ENCODE measurements at places on chromosomes 12 and 14. TPM values are rescaled to one million over a fixed set of nuclear protein-coding genes. Genes with fewer than 3 reads are reported as not detected.

The ZFHX2 gene
- 6.1 TPM for total RNA-seq

The TGM1 gene
- total RNA-seq, result 2.6 TPM

The STRN3 gene
- total RNA-seq, result 54.3 TPM

The KRT80 gene
- 0.26 TPM for total RNA-seq

The IKBIP gene
- 6.7 TPM for total RNA-seq

The NTF3 gene
- 1.6 TPM for total RNA-seq

The NUP107 gene
- total RNA-seq, result 33.2 TPM

The MAP1LC3B2 gene
- 0.75 TPM for total RNA-seq

- ATAC-seq, result no peak
Measured at GRCh38 chr12:22532317-22532716, 12.0 kb downstream of the C2CD5 start.

GRCh38 chr12:132510111-132510724, 20.3 kb downstream of the FBRSL1 start:
- no peak for ATAC-seq

DNA sequence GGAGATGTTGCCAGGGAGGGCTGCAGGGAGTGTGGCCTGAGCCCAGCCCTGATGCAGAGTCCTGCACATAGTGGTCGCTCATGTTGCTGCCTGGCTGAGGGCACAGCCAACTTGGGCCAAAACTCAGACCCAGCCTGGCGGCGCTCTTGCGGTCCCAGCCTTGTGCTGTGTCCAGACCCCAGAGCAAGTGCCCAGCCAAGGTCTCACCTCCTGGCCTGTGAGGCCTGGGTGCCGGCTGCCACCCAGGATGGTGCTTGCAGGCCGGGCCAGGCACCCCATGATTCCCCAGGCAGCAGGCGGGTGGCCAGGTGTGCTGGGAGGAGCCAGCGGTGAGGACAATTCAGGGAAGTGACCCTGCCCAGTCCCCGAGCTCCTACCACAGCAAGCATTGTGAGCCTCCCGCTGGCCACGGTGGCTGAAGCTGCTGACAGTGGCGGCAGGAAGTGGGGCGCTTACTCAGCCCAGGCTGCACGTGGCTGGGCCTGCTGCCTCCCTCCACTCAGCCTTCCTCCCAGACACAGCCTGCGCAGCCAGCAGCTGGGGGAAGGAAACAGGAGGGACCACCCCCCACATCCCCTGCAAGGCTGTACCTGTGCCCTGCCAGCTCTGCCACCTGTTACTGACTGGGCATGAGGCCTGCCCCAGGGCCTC, 17.7 kb upstream of the PGF start:
- ATAC-seq, result no peak

- no peak for ATAC-seq
Measured at GRCh38 chr14:37411079-37411735, 183.8 kb downstream of the FOXA1 start.

GRCh38 chr12:95351748-95352147, 122.2 kb upstream of the METAP2 start:
- no peak for ATAC-seq

DNA sequence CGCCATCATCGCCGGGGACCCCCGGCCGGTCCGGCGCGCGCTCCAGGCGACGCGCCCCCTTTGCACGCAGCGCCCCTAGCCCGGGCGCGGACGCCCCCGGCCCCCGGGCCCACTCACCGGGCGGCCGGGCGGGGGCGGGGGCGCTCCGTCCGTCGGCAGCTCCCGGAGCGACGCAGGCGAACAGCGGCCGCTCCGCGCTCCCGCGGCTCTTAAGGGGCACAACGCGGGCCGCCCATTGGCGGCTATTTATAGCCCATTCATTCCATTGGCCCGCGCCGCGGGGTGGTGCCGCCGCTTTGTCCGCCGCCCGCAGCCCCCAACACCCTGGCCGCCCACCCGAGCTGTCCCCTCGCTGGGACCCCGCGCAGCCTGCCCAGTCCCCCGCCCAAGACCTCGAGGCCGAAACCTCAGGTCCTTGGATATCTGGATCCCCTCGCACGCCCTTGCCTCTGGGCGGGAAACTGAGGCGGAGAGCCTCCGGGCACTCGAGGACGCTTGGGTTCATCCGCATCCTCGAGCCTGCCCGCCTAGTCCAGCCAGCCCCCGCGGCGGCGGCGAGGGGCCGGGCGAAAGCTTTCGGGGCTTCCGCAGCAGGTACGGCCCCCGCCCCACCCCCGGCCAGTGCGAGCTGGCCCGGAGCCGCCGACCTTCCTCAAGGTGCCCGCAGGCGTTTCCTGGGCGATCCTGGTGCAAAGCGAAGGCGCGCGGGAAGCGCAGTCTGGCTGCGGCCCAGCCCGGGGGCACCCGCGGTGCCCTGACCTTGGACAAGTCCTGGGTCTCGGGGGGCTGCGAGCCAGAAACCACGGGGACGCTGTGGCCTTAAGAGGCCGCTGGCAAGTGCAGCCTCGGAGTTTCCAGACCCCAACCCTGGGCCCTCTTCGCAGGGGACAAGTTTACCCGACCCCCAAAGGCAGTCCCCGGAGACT, at the start of gene CKB:
TSS of gene CKB (minus strand) at position 182 of the 926 bp plus-strand sequence. CDS start 337 bp downstream, outside the sequence.
- ATAC-seq, result peak; percentile 42

DNA sequence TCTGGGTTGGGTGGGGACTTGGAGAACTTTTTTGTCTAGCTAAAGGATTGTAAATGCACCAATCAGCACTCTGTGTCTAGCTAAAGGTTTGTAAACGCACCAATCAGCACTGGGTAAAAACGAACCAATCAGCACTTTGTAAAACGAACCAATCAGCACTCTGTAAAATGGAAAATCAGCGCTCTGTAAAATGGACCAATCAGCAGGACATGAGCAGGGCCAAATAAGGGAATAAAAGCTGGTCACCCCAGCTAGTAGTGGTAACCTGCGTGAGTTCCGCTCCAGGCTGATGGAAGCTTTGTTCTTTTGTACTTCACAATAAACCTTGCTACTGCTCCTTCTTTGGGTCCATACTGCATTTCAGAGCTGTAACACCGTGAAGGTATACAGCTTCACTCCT, 1.7 kb upstream of the ACOT2 start:
- ATAC-seq, result no peak

GRCh38 chr12:118064608-118065007, 3.6 kb upstream of the WSB2 start:
- ATAC-seq, result peak; percentile 7

GRCh38 chr12:56165369-56165768, 7.2 kb downstream of the MYL6 start:
- no peak for ATAC-seq

GRCh38 chr14:74219277-74220205, 19.7 kb upstream of the VSX2 start:
- no peak for ATAC-seq

DNA sequence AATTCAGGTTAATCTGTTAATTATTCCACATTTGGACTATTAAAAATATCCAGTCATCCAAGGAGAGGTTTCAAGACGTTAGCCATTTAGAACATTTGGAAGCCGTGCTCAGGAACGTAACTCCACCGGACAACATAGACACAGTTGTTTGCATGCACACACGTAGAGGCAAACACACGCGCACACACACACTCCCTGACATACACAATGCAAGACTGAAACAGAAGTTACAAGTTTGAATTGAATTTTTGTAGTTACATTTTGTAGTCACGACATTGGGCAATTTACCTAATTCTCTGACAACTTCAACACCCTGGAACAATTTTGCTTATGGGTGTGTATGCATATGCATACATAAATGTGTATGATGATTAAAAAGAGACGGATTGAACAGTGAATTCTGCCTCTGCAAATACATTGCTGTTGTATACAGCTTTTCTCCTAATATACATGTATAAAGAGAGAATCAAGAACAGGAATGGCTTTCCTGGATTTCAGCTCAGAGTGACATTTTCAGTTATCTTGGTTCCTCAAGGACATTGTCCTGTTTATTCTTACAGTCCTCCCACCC, 298.8 kb downstream of the LRFN5 start:
- no peak for ATAC-seq

- ATAC-seq, result no peak
Measured at GRCh38 chr14:75167325-75167724, 9.1 kb downstream of the TMED10 start.

- no peak for ATAC-seq
Measured at GRCh38 chr12:62933220-62933601, 1.7 kb downstream of the PPM1H start.

- no peak for ATAC-seq
Measured at GRCh38 chr12:57524814-57525614, 2.4 kb downstream of the MBD6 start.

DNA sequence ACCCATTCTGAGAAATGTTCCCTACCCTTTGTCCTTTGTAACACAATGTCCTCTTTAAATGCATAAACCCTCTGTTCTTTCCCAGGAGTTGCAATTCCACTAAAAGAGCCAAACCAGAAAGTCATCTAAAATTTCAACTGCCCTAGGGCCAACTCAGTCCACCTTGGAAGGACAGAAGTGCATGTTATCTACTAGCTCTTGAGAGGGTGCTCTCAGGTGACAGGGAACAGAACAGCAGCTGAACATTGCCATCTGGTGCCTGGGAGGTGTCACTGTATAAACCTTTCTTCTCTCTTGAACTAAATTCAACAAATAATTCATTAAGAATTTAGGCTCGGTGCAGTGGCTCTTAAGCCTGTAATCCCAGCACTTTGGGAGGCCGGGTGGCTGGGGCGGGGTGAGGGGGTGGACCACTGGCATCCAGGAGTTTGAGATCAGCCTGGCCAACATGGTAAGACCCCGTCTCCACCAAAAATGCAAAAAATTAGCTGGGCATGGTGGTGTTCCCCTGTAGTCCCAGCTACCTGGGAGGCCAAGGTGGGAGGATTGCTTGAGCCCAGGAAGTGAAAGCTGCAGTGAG, 10.3 kb upstream of the FERMT2 start:
- no peak for ATAC-seq

DNA sequence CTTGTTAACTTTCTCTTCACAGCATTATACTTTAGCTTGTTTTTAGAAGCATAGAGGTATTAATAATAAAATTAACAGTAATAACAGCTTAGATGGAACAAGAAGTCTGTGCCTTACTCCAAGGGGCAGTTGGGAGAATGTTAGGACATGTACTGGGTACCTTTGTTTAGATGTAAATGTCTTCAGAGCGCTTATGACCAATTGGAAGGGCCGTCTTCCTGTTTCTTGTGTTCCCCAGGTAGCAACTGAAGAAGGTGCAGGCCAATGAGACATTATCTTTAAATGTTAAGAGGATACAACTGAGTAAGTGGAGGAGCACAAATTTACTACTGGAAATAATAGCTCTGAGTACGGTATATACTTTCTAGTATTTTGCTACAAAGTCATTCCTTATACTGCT, 180.9 kb upstream of the SYT1 start:
- ATAC-seq, result no peak

GRCh38 chr12:47813511-47814196, 6.0 kb downstream of the HDAC7 start:
- ATAC-seq, result no peak

- peak; percentile 37 for ATAC-seq
Measured at GRCh38 chr12:132248453-132249167, 80.8 kb downstream of the GALNT9 start.
